Mesendoderm (in vitro differentiated cells): ENCODE measurements at places on chromosomes 6 and 20.
A peak's percentile ranks its signal among the peaks of the same experiment; 100 is the strongest.

DNA sequence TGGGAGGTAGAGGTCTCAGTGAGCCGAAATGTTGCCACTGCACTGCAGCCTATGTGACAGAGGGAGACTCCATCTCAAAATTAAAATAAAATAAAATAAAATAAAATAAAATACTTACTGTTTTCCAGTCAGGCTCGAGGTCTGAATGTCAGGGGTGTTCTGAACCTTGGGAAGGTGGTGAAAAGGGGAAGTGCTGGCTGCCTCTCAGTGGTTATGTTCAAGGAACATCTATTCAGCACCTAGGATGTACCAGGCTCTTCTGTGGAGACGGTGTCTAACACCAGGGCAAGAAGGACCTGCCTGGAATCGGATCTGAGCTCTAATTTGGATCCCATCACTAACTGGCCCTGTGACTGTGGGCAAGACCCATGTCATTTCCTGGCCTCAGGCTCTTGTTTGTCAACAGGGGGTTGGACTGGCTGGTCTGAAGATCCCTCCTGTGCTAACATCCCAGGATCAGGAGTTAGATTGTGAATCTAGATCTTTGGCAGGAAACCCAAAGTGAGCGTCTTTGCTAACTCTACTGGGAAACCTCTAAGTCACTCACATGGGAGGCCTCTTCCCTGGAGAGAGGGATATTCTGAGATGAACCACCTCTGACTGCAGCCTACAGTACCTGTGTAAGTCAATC lies 63.4 kb upstream of the SIRPG start:
- H3K4me3 ChIP-seq = no peak overlapping the region
- H3K27me3 ChIP-seq = no peaks in the 10 kb centered on the region
- H3K36me3 ChIP-seq = no peaks in the 10 kb centered on the region
- H3K4me1 ChIP-seq = no peaks in the 10 kb centered on the region
- no peak overlapping the region for H3K27ac ChIP-seq

GRCh38 chr6:15131651-15132061 lies 114.2 kb upstream of the JARID2 start:
- no peaks in the 10 kb centered on the region for H3K4me1 ChIP-seq
- no peak overlapping the region for H3K27ac ChIP-seq
- no peaks in the 10 kb centered on the region for H3K27me3 ChIP-seq
- no peak for DNase-seq
- H3K36me3 ChIP-seq = no peaks in the 10 kb centered on the region
- H3K4me3 ChIP-seq = no peak overlapping the region

DNA sequence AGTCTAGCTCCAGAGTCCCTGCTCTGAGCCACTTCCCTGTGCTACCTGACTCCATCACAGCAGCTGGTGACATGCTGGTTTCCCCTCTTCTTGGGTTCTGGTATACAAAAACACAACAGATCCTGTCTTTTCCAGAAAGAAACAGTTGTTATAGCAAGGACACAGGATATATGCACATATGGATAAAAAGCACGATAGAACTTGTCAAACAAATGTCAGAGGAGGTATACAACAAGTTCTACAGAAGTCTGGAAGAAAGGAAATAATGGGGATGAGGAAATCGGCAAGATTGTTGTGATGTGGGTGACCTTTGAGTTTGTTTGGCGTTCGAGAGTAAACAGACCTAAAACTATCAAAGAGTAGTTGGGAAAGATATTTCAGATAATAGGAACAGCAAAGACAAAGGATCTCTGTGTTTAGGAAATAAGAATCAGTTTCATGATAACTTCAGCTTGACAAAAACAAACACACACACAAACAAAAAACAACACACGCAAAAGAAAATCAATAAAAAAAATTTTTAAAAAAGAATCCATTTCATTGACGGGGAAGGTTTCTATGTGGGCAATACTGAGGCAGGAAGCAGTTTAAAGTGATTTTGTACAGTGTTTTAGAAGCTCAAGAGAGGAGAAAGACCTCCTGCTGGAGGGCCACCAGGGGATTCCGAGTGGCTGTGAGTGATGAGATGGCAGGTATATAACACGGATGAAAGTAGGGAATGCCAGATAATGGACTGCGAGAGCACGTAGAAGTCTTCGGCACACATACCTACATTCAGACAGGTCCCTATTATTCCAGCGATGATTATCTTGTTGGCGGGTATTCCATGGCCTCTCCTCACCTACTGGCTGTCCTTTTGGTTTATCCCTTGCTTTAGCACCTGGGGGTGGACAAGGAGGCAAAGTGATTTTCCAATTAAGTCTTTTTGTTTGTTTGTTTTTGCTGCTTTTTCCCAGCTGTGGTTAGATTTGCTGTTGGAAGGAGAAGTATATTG lies 174.9 kb downstream of the HS3ST5 start:
- no peaks in the 10 kb centered on the region for H3K36me3 ChIP-seq
- no peak overlapping the region for H3K27ac ChIP-seq
- no peaks in the 10 kb centered on the region for H3K27me3 ChIP-seq
- no peak for DNase-seq

DNA sequence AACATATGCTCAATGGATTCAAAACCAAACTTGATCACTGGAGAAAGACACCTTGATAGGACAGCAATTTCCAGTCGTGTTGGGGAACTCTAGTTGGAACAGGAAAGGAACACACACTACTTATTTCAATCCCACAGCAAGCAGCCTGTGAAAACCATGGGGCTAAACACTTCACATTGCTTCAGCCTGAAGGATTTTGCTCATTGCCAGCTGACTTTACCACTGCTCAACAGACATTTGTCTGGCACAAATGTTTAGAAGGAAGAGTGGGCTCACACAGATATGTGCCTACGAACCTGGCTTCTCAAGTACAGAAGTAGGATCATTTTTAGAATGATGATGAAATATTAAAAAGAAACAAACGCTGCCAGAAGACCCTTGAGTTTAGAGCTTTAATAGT lies 598.1 kb downstream of the PHF3 start:
- H3K27ac ChIP-seq = no peak overlapping the region
- no peak for DNase-seq
- H3K4me1 ChIP-seq = no peaks in the 10 kb centered on the region
- no peak overlapping the region for H3K4me3 ChIP-seq

GRCh38 chr6:134233180-134233955 lies 84.5 kb downstream of the SGK1 start:
- H3K36me3 ChIP-seq = no peaks in the 10 kb centered on the region
- H3K4me1 ChIP-seq = no peaks in the 10 kb centered on the region
- no peak for DNase-seq
- no peak overlapping the region for H3K4me3 ChIP-seq

DNA sequence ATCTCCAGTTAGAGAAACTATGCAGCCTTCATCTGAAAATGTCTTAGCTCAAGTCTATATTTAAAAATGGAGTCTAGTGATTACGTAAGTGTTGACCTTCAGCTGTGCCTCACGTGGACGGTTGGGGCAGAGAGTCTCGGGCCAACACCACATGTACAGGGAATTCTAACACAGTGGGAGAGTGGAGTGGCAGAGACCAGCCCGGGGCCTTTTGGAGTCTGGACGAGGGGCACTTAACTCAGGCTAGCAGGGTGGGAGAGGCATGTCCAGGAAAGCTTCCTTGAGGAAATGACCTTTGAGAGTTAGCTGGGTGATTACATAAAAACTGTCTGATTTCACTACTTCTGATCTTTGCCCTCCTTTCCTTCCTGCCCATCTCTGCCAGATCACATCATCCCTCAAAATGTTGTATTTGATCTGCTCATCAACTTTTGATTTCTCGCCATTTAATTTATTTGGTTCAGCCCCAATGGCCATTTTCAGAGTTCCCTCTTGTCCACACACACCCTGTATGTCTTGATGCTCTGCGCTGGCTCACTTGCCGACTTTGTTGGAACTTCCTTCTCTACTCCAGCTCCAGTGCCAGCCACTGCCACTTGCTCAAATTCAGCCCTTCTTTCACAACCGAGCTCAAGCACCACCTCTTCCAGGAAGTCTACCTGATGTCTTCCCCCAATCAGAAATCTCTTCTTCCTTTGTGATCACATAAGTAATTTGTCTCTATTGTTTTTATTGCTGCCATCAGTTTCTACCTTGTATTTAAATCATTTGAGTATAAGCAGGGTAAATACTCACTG lies 2.6 kb downstream of the ARMC2 start:
- H3K27ac ChIP-seq = no peak overlapping the region
- no peaks in the 10 kb centered on the region for H3K36me3 ChIP-seq
- no peak for DNase-seq
- no peak overlapping the region for H3K4me3 ChIP-seq

DNA sequence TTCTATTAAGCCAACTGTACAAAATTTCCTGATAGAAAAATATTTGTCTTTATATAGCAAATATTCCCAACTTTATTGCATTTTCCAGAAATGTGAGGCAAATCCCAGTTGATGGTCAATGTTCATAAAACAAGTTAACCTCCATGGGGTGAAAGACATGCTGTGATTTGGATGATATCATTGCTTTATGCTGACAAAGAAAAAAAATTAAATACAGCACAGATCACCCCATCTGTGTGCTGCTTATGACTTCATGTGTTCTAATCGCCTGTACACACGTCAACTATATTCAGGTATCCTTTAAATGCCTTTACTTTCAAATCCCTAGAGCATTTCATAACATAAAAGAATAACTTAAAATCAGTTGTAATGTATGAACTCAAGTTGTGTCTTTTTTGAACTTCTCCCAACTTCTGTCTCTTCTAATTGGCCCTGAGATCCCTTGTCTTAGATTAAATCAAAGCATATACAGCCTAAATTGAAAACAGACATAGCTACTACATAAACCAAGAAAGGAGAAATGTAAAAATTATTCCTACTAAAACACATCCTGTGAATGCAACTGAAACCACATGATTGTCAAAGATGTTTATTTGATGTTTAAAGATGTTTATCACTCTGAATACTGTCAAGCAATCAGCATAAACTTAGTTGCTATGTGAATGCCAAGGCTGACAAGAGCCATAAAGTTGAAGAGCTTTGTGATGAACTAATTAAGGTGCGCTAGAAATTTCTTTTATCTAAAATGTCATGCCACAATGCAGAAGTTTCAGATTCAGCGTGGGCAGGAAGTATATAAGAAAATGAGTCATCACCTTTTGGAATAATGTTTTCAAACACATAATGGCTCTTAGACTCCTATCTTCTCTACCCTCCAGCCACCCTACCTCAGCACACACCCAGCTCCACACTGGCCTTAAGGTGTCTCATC lies 68.7 kb downstream of the FILIP1 start:
- no peaks in the 10 kb centered on the region for H3K36me3 ChIP-seq
- no peaks in the 10 kb centered on the region for H3K4me1 ChIP-seq
- H3K27ac ChIP-seq = no peak overlapping the region
- no peak for DNase-seq
- H3K4me3 ChIP-seq = no peak overlapping the region

- no peaks in the 10 kb centered on the region for H3K4me1 ChIP-seq
- no peaks in the 10 kb centered on the region for H3K27me3 ChIP-seq
- no peak for DNase-seq
- no peaks in the 10 kb centered on the region for H3K36me3 ChIP-seq
Measured at GRCh38 chr6:97850458-97851212, 567.6 kb upstream of the MMS22L start.

DNA sequence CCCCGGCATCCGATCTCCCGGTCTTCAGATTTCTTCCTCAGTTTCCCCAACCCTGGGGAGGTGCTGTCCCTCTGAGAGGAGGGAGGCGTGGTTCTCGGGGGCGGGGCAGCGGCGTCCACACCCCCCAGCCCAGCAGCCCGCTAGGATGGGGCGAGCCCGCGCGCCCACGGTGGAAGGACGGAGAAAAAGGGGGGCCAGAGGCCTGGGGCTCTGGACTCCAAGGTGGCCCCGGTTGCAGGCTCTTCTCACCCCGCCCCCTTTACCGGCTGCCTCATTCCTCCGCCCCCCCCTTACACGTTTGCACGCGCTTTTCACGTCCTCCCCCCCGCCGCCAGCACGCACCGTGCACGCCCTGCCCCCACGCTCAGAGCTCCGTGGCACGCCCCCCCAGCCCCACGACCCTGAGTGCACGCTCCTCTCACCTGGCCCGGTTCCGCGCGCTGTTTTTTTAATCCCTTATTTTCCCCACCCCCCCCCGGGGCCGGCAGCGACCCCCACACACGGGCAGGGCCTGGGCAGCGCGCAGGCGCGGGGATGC lies 402 bp downstream of the ZBTB12 start:
- no peaks in the 10 kb centered on the region for H3K27me3 ChIP-seq
- no peaks in the 10 kb centered on the region for H3K36me3 ChIP-seq
- no peaks in the 10 kb centered on the region for H3K4me1 ChIP-seq
- DNase-seq = no peak
- H3K27ac ChIP-seq = peak overlapping the region; percentile 34

- no peak overlapping the region for H3K4me3 ChIP-seq
- no peak for DNase-seq
- H3K4me1 ChIP-seq = no peaks in the 10 kb centered on the region
Measured at GRCh38 chr20:24148372-24148771, 159.8 kb upstream of the GGTLC1 start.

DNA sequence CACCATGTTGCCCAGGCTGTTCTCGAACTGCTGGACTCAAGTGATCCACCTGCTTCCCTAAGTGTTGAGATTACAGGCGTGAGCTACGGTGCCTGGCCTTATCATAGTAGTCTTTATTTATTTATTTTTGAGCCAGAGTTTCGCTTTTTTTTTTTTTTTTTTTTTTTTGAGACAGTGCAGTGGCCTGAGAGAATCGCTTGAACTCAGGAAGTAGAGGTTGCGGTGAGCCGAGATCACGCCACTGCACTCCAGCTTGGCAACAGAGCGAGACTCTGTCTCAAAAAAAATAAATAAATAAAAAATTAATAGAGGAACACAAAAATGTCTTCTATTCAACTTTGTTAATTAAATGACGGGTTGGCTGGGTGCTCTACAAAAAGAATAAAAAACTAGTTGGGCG lies 12.9 kb downstream of the MAPRE1 start:
- H3K36me3 ChIP-seq = peaks cover 9% of the 10 kb centered on the region
- DNase-seq = no peak
- no peaks in the 10 kb centered on the region for H3K27me3 ChIP-seq
- no peak overlapping the region for H3K27ac ChIP-seq
- no peaks in the 10 kb centered on the region for H3K4me1 ChIP-seq

GRCh38 chr6:119124079-119124824 lies 45.8 kb upstream of the FAM184A start:
- no peaks in the 10 kb centered on the region for H3K27me3 ChIP-seq
- DNase-seq = no peak
- H3K36me3 ChIP-seq = no peaks in the 10 kb centered on the region
- H3K27ac ChIP-seq = no peak overlapping the region

GRCh38 chr6:79416931-79417330 lies 120.3 kb downstream of the LCA5 start:
- H3K4me3 ChIP-seq = no peak overlapping the region
- no peaks in the 10 kb centered on the region for H3K27me3 ChIP-seq
- no peak overlapping the region for H3K27ac ChIP-seq
- H3K4me1 ChIP-seq = peaks cover 2% of the 10 kb centered on the region

GRCh38 chr20:59576216-59576953 lies 28.0 kb upstream of the PHACTR3 start:
- DNase-seq = peak; percentile 22
- H3K27me3 ChIP-seq = peaks cover 22% of the 10 kb centered on the region
- H3K4me3 ChIP-seq = no peak overlapping the region
- no peaks in the 10 kb centered on the region for H3K4me1 ChIP-seq
- no peak overlapping the region for H3K27ac ChIP-seq
